ENCODE measurements at places on chromosomes 5 and 9.

DNA sequence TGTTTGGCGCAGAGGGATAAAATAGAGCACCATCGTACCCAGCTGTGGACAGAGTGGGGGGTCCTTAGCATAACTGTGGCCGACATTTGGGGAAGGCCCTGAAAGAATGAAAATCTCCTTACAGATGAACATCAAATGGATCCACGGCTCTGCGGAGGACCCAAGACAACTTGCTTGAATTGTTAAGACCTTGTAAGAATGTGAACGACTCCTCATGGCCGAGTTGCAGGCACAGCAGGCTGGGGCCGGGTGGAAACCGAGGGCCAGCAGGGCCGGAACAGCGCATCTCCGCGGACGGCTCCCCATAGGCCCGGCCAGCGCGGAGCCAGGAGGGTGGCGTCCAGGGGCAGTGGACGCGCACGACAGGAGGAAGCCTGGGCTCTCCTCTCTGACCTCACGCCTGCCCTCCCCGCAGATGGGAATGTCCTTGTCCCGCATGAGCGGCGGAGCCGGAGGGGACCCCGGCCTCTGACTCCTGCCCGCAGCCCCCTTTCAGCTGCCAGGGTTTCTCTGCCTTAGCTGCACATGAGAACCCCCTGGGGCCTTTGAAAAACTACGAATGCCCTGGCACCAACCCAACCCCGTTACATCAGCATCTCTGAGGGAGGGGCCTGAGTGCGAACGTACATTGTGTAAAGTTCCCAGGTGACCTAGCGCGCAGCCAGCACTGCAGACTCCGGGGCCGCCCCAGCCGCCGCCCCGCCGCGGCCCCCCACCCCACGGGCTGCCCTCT, 36.2 kb upstream of the PTCH1 start:
- no peak for DNase-seq

GRCh38 chr5:15483351-15484097, 16.5 kb upstream of the FBXL7 start:
- DNase-seq = no peak

DNA sequence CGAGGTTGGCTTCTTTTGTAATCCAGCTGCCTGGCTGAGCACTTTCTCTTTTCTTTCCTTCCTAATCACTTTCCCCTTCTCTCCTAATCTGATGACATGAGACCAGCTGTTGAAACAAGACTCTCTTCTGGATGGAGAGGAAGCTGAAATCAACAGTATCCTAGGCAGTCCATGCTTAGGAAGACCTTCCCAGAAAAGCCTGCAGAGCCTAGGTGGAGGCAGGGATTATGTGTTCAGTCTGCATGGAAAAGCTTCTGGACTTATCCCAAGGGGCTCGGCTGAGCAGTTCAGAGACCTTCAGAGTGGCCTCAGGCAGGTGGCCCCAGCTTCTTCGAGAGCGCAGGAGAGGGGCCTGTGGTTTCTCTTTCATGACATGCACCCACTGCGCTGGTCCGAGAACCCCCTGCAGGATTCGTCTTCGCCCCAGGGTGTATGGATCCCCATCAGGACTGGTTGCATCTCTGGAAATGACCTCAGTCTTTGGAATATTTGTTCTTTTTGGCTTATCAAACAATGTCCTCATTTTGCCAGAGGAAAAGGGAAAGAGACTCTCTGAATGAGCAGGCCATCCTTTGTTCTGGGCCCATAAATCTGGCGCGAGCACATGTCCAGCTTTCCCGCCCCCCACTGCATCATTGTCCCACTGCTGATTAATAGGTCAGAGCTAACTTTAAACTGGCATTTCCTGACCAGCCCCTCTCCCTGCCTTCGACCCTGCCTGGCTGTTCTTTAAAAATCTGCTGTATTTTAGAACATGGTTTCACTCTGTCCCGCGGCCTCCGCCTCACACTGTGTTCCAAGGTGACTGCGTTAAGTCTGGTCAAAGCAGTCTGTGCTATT, 177.9 kb upstream of the KLF4 start:
- DNase-seq = no peak

- no peak for DNase-seq
Observed at GRCh38 chr9:121839726-121840500, 188.5 kb downstream of the DAB2IP start.

- DNase-seq = no peak
Observed at GRCh38 chr5:124544366-124545055, 201.9 kb downstream of the ZNF608 start.

DNA sequence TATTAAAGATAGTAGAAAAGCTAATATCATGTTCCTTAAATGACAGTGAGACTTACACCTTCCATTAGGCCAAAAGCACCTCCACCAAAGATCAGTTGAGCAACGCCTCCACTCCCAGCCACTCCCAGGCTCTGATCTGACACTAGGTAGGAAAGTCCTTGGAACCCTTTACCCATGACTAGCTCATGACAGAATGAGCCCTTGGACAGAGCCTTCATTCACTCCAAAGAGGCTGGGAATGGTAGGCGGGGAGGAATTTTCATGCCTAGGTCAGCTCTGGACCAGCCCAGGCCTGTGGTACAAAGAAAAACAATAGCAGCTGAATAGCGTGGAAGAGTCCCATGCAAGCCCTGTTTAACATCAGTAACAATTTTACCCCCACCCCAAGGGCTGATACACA, 493.7 kb downstream of the NR2F1-AS1 start:
- DNase-seq = no peak

DNA sequence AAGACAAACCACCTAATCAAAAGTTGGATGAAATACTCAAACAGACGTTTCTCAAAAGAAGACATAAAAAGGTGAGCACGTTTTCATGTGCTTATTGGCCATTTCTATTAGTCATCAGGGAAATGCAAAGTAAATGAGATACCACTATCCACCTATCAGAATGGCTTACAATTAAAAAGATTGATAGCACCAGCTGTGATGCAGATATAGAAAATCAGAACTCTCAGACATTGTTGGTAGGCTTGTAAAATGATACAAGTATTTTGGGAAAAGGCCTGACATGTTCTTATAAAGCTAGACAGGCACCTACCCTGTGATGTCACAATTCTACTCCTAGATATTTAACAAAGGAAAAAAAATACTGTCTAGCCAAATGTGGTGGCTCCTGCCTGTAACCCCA, 44.0 kb upstream of the SLC30A5 start:
- DNase-seq = no peak

DNA sequence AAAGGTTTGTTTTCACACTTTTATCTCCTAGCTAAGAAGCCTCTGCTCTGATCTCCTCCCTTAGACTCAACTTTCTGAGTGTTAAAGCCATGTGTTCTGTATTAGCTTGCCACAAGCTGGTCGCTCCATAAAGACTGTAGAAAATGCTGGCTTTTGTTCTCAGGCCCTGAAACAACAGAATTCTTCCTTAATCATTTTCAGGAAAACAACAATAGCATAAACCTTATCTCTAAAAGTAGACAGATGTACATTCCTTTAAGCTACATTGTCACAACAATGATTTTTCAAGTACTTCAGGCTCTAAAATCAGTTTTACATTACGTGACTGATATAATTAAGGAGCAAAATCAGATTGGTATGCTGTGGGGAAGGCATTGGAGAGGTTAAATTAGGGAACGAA, 41.9 kb downstream of the VCAN start:
- no peak for DNase-seq

- no peak for DNase-seq
Observed at GRCh38 chr5:82426464-82427154, 148.5 kb upstream of the RPS23 start.

- no peak for DNase-seq
Observed at GRCh38 chr9:78314550-78314949, 17.6 kb downstream of the PSAT1 start.

DNA sequence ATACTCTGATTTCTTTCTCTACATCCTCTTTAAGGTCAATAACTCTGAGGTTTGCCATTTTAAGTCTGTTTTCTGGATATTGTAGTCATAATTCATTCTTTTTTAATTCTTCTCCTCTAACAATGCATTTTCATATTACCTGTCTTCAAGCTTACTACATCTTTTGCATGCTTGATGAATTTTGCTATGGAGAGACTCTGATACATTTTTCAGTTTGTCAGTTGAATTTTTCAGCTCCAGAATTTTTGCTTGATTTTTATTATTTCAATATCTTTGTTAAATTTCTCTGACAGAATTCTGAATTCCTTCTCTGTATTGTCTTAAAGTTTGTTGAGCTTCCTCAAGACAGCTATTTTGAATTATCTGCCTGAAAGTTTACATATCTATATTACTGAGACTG, 159.8 kb upstream of the ST8SIA4 start:
- no peak for DNase-seq

GRCh38 chr5:90696153-90696552, 137.6 kb downstream of the ADGRV1 start:
- DNase-seq = no peak

DNA sequence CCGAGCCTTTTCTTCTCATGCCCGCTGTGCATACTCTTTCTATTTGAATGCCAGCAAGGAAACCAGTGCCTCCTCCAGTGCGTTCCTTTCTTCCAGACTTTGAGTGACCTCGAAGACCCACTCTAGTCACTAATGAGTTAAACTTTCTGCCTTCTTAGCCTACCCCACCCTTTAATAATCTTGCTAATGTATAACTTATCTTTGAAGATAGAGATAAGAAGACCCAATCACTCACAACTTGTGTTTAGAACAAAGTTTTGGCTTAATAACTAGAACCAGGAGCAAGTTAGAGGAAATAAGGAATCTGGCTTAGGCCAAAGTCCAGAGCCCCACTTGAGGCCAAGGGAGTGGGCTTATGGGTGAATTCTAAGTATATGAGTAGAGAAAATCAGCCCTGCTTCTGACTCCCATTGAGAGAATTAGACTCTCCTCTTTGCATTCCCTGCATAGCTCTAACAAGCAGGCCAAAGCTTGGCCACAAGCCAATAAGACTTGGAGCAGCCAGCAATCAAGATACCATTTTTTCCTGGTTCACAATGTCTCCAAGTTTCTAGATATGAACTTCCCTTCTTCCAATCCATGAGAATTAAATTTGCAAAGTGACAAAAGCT, 181.5 kb upstream of the PIK3R1 start:
- DNase-seq = no peak

- no peak for DNase-seq
Observed at GRCh38 chr9:128416014-128416413, 4.6 kb upstream of the CERCAM start.

GRCh38 chr5:126385524-126386502, 37.4 kb upstream of the GRAMD2B start:
- no peak for DNase-seq

- no peak for DNase-seq
Observed at GRCh38 chr5:166713295-166713694, 1578.2 kb upstream of the WWC1 start.

GRCh38 chr9:92764381-92764987, at the start of gene BICD2:
TSS of gene BICD2 (minus strand) at chr9:92764833. CDS start at chr9:92764744, 89 bp downstream.
- DNase-seq = no peak

GRCh38 chr9:99231711-99232110, 9.6 kb downstream of the SEC61B start:
- no peak for DNase-seq

DNA sequence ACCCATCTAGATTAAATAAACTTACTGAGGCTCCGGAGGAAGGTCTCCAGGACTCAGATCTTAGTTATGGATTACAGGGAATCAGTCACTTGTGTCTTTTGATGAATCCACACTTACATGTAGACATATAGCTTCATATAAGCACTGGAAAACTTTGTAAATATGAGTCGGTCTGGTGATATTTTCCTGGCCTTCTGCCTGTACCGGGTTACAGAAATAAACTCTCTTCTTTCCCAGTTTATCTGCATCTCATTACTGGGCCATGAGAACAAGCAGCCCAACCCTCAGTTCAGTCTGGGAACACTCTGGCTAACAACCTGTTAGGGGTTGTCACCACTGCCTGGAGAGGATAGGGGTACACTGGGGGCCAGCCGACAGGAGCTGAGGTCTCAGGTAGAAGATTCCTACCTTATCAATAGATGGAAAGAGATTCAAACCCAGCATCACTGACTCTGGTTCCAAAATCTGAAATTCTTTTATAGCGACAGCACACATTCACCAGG, 59.1 kb downstream of the THBS4 start:
- DNase-seq = no peak

DNA sequence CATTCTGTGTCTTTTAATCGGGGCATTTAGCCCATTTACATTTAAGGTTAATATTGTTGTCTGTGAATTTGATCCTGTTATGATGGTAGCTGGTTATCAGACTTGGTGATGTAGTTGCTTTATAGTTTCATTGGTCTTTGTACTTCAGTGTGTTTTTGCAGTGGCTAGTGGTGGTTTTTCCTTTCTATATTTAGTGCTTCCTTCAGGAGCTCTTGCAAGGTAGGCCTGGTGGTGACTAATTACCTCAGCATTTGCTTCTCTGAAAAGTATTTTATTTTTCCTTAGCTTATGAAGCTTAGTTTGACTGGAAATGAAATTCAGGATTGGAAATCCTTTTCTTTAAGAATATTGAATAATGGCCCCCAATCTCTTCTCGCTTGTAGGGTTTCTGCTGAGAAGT, 156.9 kb downstream of the CNTLN start:
- no peak for DNase-seq

- no peak for DNase-seq
Observed at GRCh38 chr5:78698191-78698791, 49.7 kb upstream of the LHFPL2 start.

DNA sequence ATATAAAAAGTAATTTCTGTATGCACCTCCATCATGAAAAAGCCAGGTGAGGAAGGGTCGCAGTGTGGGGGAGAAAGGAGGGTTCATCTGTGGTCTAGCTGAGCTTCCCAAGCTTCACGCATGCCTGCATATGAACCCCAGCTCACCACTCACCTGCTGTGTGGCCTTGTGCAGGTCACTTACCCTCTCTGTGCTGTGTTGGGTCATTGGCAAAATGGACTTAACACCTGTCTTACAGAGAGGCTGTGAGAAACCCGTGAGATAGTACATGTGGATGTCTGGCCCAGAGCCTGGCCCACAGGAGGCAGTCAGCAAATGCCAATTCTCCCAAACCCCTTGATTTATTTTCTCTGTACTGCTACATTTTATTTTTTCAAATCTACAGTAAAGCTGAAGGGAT, 88.9 kb downstream of the GABBR2 start:
- no peak for DNase-seq

DNA sequence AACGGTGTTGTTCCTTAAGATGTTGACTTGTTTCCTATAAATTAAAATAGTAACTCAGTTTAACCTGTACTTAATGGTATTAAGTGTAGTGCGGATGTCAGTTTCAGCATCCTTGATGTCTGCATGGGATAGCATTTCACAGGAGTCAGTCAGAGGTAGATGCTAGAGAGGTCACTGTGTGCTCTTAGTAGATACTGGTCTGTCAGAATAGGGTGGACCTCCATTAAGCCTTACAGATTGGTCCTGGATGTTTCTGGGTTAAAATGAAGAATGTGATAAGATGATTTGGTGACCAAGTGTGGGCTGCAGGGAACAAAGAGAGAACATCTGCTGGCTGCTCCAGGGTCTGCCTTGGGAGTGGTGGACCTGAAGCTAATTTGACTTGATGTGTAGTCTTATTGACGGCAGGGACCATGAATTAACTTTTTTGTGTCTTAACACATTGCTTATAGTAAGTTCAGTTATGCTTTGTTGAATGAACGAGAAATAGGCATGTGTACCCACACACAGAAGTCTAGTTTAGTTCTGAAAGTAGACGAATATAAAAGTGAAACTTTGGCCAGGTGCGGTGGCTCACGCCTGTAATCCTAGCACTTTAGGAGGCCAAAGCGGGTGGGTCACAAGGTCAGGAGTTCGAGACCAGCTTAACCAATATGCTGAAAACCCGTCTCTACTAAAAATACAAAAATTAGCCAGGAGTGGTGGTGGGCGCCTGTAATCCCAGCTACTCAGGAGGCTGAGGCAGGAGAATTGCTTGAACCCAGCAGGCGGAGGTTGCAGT, 12.5 kb downstream of the RAB24 start:
- DNase-seq = no peak

Measured in stimulated activated CD8-positive, alpha-beta memory T cell treated with anti-CD3 and anti-CD28 coated beads, Interleukin-4, amount 100 ng/mL, for 1 hour (primary cell).